ENCODE measurements at places on chromosomes 5 and 9.

- DNase-seq = no peak
Measured at GRCh38 chr9:115292584-115293279, 174.8 kb upstream of the TNC start.

DNA sequence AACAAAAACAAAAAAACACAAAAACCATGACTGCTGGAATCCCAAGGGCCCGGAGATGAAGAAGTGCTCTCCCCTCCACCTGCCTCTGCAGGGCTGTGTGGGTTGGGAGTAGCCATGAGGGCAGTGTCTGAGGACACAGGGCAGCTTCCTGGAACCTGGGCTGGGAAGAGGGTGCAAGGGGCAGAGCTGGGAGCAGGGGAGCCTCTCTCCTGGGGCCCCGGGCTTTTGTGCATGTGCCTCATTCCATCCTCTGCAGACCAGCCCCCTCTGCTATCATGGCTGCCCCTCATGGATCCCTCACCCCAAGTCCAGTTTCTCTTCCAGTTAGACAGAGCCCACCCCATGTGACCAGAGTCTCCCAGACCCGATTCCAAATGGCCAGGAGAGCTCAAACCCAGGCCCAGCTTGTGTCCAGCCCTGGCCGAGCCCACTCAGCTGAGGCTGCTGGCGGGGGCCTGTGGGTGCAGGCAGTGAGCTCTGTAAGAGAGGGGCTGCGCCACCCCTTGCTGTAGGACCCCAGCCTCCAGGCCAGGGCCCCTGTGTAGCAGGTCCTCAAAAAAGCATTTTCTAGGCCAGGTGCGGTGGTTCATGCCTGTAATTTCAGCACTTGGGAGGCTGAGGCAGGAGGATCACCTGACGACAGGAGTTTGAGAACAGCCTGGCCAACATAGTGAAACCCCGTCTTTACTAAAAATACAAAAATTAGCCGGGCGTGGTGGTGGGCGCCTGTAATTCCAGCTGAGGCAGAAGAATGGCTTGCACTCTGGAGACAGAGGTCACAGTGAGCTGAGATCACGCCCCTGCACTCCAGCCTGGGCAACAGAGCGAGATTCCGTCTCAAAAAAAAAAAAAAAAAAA, 44.5 kb downstream of the PLPP7 start:
- DNase-seq = no peak

DNA sequence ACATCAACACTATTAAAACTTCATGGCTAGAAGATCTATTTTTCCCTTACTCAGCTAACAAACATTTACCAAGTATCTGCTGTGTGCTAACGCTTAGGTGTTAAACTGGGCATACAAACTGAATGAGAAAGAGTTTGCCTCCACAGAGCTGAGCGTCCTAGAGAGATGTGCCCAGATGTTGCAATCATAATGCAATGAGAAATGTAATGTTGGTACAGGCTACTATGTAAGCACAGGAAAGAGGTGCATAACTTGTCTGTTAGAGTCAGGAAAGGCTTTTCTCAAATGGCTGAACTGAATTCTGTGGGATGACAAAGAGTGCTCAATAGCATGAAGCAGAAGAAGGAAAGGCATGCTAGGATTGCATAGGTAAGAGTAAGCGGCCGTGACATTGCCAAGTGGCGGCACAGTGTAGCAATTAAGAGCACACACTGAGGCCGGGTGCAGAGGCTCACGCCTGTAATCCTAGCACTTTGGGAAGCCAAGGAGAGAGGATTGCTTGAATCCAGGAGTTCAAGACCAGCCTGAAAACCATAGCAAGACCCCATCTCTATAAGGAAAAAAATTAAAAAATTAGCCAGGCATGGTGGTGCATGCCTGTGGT, 137.8 kb downstream of the MEF2C start:
- no peak for DNase-seq

GRCh38 chr5:161115941-161116340, 263.9 kb upstream of the ATP10B start:
- DNase-seq = no peak

DNA sequence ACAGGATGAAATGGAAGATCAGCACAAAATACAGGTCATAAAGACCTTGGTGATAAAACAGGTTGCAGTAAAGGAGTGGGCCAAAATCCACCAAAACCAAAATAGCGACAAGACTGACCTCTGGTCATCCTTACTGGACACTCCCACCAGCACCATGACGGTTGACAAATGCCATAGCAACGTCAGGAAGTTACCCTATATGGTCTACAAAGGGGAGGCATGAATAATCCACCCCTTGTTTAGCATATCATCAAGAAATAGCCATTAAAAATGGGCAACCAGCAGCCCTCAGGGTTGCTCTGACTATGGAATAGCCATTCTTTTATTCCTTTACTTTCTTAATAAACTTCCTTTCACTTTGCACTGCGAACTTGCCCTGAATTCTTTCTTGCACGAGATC, 6.0 kb upstream of the NDUFB6 start:
- no peak for DNase-seq

Measured in amygdala (tissue), 56 donors.